ENCODE measurements at places on chromosomes 1 and 21.

- no peak for DNase-seq
Observed at GRCh38 chr1:107739651-107740050, 225.3 kb downstream of the VAV3 start.

DNA sequence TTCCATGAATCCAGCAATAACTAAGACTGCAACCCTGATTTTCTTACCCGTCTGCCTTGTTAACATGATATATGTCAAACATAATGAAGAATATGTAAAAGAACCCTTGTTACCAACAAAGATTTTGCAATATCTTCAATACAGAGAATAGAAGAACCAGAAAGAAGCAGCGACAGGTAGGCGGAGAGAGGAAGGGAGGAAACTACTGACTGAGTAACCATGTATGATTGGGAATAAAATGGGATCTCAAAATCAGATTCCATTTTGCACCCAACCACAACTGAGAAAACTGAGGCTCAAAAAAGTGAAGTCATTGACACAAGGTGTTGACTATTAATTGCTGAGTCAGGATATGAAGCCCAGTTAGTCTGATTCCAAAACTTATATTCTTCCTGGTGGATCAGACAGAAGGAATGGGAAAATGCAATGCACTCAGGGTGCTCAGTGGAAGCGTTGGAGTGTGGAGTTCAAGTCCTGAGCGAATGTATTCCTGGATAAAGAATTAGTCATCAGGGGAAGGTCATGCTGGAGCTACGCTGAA lies 293.3 kb upstream of the GREM2 start:
- DNase-seq: no peak

GRCh38 chr1:111220302-111220890 lies 7.1 kb upstream of the CHI3L2 start:
- no peak for DNase-seq

- DNase-seq: no peak
Observed at GRCh38 chr1:59115865-59116264, 181.0 kb upstream of the FGGY start.

GRCh38 chr1:201443747-201444146 lies 22.2 kb upstream of the TNNI1 start:
- DNase-seq: no peak

GRCh38 chr1:44433209-44433608 lies 28.2 kb downstream of the RNF220 start:
- no peak for DNase-seq

DNA sequence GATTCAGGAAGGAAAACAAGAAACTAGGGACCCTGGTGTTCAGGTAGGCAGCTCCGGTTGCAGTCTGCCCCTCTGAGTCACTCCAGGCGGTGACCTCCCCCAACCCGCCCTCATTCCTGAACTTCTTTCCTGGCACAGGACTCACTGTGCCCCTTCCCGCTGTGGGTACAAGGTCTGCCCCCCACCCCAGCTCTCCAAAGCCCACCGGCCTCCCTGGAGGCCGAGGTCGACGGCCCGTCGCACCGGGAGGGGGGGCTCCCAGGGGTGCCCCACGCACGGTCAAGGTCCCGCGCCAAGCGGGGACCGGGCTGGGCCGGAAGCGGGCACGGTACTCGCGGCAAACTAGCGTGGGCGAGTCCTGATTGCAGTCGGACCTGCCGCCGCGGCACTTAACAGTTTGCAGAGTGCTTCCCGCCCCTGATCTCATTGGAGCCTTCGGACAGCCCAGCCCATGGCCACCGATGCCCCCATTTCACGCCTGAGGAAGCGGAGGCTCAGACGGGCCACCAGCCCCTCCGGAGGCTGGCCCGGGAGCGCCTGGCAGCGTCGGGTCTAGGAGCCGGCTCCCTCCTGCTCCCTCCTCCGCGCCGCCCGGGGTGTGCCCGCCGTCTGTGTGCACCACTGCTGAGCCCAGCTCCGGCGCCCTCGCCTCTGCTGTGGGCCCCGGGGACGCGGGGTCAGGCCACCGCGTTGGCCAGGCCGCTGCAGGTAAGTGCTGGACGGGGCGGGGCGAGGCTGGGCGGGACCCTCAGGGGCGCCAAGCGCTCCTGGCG lies at the start of gene GJB3:
Gene GJB3 (plus strand): TSS at position 144 of the 773 bp plus-strand sequence. CDS start 3,549 bp downstream, outside the sequence.
- DNase-seq: no peak

GRCh38 chr1:110573314-110573713 lies 32.8 kb downstream of the KCNA2 start:
- DNase-seq: no peak

DNA sequence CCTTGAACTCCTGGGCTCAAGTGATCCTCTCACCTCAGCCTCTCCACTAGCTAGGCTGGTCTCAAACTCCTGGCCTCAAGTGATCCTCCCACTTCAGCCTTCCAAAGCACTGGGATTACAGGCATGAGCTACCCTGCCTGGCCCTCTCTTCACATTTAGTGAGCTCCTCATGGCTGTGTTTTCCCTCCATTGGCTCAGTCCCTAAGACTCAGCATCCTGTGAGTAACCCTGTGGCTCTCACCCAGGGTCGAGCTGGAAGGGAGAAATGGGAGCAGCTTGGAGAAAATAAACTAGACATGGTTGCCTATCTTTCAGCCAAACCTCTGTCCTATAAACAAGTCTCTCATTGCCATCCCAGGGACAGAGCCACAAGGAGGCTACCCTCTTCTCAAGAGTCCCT lies 17.5 kb downstream of the NCF2 start:
- no peak for DNase-seq

GRCh38 chr21:46425571-46425970 lies 33.1 kb upstream of the DIP2A start:
- DNase-seq: no peak

GRCh38 chr1:229631148-229631547 lies 5.1 kb downstream of the URB2 start:
- no peak for DNase-seq

DNA sequence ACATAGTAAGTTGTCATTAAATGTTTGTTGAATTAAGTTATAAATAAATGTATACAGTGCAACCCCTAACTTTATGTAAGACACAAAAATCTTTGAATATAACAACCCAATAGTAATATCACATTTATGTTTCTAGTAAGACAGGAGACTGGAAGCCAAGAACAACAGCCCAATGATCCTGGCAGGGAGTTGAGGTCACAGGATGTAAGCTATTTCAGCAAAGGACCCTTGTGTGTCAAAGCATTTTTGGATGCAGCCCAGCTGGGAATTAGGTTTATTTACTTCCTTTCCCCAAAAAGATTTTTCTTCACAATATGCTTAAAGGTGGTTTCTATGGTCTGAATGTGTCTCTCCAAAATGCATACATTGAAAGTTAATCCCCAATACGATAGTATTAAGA lies 34.0 kb upstream of the ABCA4 start:
- no peak for DNase-seq

GRCh38 chr21:15508554-15508953 lies 221.2 kb upstream of the USP25 start:
- DNase-seq: no peak

DNA sequence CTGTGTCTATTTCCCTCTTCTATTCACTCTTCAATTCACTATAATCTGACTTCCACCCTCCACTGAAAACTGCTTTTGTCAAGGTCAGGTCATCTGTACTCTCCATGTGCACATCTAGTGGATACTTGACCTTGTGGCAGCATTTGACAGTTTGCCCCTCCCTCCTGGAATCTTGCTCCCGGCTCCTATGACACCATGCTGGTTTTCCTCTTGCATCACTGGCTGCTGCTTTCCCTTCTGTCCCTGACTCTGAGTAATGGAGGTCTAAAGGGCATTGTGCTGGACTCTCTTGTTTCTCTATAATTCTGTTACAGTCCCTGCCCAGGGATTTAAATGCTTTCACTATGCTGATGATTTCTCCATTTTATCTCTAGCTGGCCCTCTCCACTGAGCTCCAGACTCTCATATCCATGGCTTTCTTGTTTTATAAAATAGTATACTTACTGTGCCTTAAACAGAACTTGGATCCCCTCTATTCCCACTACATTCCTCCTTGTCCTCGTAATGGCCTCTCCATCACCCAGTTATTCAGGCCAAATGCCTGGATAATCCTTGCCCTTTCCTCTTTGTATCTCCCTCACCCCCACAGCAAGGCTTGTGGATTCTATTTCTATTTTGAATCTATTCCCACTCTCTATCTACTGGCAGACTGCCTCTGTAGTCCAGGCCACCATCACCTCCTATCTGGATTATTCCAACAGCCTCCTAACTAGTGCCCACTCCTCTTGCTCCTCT lies 36.8 kb upstream of the PODN start:
- DNase-seq: no peak

- no peak for DNase-seq
Observed at GRCh38 chr1:76294482-76295194, 220.1 kb downstream of the ST6GALNAC3 start.

GRCh38 chr1:221692643-221693042 lies 49.2 kb downstream of the DUSP10 start:
- no peak for DNase-seq

DNA sequence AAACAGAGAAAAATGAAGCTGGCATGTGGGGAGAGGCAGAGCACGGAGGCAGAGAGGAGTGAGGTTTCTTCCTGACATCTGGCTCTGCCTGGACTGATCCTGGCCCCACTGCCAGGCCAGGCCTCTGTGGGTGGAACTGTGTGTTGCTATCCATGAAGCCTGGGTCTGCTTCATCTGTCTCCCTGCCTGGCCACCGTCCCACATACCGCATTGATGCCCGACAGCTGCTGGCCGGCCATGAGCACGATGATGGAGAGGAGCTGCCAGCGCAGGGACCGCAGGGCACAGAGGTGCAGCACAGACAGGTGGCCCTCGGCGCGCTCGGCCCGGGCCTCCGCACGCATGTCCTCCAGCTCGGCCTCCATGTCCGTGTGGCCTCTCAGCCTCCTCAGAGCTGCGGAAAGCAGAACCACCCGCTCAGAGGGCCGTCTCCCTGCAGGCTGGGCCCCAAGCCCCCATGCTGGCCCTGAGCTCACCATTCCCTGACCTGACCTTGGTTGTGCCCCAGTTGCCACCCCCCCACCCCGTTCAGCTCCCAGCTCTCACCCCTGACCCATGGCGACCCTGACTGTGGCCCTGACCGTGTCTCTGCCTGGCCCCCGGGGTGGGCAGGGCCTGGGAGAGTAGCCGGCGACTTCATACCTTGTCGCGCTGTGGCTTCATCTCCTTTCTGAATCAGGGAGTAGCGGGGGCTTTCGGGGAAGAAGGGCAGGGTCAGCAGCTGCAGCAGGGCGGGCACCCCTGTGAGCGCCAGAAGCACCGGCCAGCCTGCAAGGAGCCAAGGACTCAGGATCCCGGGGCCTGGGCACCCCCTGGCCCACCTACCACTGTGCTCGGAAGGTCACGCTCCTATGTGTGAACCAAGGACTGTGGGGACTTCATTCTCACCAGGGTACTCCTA lies 11.5 kb downstream of the SLC2A7 start:
- DNase-seq: no peak

GRCh38 chr1:52659356-52659755 lies 26.4 kb downstream of the SHISAL2A start:
- no peak for DNase-seq

GRCh38 chr1:151710187-151710840 lies 6.3 kb downstream of the CELF3 start:
- no peak for DNase-seq

DNA sequence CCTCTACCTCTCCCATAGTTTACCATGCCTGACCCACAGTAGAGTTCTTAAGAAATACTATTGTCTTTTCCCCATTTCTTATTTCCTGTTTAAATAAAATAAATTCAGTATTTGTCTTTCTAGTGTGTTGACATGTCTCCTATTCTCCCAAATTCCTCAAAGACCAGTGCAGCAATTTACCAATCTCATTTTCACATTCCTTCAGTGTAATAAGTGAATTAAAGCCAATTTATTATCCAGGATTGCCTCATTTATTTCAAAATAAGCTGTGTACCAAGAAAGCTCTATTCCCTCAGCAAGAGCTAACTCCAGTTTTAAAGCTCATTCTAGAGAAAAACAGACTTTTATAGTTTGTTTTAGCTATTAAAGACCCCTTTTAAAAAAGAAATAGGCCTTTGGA lies 49.9 kb downstream of the DISC1 start:
- DNase-seq: no peak

DNA sequence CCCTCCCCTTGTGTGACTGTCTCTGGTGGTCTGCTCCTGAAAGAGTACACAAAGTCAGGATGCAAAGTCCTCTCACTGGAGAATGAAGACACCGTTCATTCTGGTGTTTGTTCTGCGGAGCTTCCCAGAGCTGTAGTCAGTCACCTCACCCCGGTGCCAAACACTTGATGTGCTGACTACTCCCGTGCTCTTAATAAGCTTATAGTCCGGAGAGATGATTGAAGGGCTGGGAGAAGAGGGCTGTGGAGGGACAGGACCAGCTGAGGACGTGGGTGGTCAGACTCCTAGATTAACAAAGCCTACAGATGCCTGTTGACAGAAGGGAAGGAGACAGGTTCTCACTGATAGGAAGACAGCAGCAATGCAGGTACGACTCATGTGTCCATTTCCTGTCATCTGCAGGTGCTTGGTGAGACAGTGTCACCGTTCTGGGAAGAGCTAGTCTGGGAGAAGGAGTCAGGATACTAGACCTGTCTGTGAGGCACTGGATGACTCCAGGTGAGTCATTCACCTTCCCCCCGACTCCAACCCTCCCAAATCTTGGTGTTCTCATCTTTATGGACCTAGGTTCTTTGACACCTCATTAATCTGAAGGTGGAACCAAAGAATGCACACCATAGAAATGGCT lies 40.4 kb upstream of the LRRN2 start:
- DNase-seq: no peak

- no peak for DNase-seq
Observed at GRCh38 chr1:224535641-224536040, 80.5 kb upstream of the CNIH3 start.

DNA sequence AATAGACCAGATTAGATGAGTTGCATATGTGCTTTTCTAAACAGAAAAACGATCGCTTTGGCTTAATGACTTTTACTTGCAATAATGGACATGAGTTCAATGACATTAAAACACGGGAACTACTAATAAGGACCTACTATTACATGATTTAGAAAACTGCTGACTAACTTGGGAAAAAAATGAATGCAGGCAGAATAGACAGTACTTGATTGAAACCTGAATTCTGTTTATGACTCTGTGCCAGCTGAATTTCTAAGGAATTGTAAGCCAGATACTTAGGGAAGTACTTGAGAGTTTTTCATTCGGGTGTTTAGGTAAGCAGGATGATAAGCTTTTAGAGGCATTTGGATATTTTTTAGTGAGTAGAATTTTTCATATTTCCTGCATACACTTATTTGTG lies 12.0 kb downstream of the ADGRL2 start:
- DNase-seq: no peak

- no peak for DNase-seq
Observed at GRCh38 chr1:57109883-57110282, 144.1 kb upstream of the C8B start.

DNA sequence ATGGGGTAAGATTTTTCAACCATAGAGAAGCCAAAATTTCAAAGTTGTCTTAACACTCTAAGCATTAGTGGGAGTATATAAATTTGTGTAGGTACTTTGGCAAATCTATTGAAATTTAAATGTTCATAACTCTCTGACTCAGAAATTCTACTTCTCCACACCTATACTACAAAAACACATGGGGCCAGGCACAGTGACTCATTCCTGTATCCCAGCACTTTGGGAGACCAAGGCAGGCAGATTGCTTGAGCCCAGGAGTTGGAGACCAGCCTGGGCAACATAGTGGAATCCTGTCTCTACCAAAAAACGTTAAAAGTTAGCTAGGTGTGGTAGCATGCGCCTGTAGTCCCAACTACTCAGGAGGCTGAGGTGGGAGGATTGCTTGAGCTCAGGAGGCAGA lies 41.3 kb upstream of the RAVER2 start:
- DNase-seq: no peak

- no peak for DNase-seq
Observed at GRCh38 chr21:27422435-27422834, 455.5 kb upstream of the ADAMTS5 start.

GRCh38 chr1:60171801-60172200 lies 98.2 kb upstream of the C1orf87 start:
- no peak for DNase-seq

GRCh38 chr1:209840611-209841010 lies 12.8 kb downstream of the UTP25 start:
- DNase-seq: no peak
